OCI-M1 (cell line): ENCODE measurements at places on chromosomes 2 and 18.

- DNase-seq = no peak
These were observed 15.2 kb downstream of the GPC1 start for GRCh38 chr2:240450532-240451107.

DNA sequence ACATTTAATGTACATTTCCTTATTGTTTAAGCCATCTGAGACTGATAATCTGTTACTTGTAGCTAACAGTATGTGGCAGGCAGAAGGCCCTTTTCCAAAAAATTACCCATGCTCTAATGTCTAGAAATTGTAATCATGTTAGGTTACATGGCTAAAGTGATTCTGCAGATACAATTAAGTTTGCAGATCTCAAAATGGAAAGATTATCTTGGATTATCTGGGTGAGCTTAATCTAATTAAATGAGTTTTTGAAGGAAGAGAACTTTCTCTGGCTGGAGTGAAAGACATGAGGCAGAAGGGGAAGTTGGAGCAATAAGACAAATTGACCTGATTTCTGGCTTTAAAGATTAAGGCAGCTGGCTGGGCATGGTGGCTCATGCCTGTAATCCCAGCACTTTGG, 76.3 kb downstream of the MBD2 start:
- peak; percentile 16 for DNase-seq

DNA sequence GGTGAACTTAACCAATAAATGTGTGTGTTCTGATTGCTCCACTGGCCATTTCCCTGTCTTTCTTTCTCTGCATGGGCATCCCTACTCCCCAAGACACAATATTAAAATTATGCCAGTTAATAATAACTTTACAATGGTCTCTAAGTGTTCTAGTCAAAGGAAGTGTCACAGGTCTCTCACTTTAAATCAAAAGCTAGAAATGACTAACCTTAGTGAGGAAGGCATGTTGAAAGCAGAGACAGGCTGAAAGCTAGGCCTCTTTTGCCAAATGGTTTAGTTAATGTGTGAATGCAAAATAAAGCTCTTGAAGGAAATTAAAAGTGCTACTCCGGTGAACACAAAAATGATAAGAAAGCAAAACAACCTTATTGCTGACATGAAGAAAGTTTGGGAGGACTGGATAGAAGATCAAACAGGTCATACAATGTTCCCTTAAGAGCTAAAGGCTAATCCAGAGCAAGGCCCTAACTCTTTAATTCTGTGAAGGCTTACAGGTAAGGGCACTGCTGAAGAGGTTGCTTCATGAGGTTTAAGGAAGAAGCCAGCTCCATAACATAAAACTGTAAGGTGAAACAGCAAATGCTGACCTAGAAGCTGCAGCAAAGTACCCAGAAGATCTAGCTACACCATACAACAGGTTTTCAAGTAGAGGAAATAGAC, 44.0 kb upstream of the ARHGAP15 start:
- no peak for DNase-seq

DNA sequence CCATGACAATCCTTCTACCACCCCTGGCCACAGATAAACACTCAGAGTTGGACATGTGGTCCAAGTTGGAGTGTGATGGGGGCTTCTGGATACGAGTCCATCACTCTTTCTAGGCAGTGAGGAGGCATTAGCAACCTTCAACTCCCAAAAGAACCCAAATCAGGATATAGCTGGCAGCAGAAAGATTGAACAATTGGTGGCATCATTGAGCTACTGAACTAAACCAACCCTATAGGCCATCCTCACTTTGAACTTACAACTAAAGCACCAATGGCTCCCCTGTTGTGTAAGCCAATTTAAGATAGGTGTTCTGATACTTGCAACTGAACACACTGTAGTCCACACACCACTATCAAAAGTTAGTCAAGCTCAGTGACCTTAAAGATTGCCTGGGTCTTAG, 24.0 kb upstream of the MARCO start:
- DNase-seq = no peak
